ENCODE measurements at places on chromosomes 6 and 20.

GRCh38 chr20:49132995-49133478, 55.1 kb downstream of the STAU1 start:
- DNase-seq = no peak

- DNase-seq = no peak
Measured at GRCh38 chr6:17633465-17634188, 33.5 kb downstream of the FAM8A1 start.

- DNase-seq = no peak
Measured at GRCh38 chr20:8860011-8860495, 208.8 kb upstream of the PLCB4 start.

GRCh38 chr6:5141046-5141445, 55.9 kb downstream of the PPP1R3G start:
- DNase-seq = no peak

DNA sequence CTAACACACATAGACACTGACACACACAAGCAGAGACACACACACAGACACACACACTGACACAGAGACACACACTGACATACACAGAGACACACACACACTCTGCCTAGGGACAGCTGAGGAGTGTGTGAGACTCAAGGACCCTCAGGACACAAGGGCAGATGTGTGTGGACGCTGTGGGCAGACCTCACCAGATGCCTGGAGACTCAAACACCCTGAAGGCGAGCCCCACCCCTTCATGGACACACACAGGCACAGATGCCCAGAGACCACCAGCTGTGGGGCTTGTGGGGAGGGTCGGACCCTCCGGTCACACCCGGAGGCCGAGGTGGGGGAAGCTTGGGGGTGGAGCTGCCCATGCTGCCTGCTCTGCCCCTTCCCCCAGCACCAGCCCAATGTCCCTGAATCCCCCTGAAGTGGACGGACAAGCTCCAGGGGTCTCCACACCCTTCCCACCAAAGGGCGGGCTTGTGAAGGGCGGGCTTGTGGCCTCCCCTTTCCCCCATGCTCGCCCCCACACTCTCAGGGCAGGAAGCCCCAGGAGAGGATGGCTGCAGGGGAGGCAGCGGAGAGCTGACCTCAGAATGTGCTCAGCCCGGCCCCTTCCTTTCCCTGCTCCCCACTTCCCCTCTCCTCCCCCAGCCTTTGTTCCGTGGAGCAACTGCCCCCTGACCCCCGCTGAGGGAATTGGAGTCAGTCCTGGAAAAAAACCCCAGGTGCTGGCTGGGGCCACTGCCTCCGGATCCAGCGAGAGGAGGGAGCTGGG, 13.9 kb upstream of the ABHD16B start:
- no peak for DNase-seq

GRCh38 chr20:16947479-16947878, 199.3 kb downstream of the OTOR start:
- no peak for DNase-seq

GRCh38 chr6:163588220-163588919, 173.9 kb downstream of the QKI start:
- DNase-seq = no peak

GRCh38 chr6:82841309-82841708, 224.3 kb downstream of the UBE3D start:
- no peak for DNase-seq

DNA sequence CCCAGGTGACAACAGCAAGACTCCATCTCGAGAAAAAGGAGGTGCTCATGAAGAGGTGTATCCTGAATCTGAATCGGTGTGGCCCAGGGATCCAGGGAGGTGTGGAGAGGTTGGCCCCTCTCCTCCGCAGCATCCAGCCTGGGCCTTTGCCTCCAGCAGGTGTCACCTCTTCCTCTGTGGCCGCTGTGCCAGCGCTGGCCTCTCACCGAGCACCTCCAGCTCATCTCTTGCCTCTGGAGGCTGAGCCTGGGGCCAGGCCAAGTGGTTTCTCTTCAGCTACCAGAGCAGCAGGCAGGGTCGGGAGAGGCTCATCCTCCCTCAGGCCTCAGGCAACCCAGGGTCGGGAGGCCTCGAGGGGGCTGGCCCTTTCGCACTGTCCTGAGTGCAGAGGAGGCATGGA, 1.2 kb upstream of the COL20A1 start:
- DNase-seq = no peak

DNA sequence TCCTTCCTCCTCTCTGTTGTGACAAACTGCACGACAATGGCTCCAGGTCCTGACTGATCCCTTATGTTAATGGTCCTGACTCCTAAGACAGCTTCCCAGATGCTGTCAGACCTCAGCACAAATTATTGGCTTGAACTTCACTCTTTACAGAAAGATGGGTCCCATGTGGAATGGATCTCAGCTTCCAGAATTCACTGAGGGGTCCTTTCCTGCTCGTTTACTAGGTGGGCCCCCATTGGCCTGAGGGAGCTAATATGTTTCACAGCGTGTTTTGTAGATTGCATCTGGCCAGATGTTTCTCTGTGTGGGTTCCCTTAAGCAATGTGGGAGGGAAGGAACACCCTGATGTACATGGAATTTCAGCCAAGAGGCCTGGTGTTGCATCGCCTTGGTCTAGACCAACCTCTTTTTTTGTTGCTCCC, 826.6 kb downstream of the MAFB start:
- DNase-seq = no peak

- DNase-seq = peak; percentile 33
Measured at GRCh38 chr6:39865011-39865888, 69.0 kb downstream of the MOCS1 start.

- DNase-seq = no peak
Measured at GRCh38 chr20:37291724-37292126, 2.3 kb downstream of the MANBAL start.

DNA sequence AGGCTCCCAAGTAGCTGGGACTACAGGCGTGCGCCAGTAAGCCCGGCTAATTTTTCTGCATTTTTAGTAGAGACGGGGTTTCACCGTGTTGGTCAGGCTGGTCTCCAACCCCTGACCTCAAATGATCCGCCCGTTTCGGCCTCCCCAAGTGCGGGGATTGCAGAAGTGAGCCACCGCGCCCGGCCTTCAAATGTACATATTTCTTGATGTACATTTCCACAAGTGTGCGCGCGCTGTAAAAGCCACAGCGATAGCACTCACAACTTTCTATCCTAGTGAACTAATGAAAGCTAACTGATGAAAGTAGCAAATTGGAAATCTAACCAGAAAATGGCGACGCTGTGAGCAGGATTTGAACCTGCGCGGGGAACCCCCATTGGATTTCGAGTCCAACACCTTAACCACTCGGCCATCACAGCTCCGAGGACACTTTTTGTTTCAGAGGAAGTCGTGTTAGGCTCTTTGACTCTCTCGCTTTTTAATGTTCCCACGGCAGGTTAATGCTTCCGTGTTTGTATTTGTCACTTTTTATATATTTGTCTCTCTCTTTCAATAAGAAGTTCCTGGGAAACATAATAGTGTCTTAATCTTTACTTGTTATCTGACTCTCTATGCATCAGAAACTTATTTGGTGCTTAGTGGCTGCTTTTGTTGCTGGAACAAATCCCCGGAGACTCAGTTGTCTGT, 199.4 kb upstream of the ZNF184 start:
- DNase-seq = peak; percentile 97

- no peak for DNase-seq
Measured at GRCh38 chr20:51412333-51412871, 130.1 kb downstream of the NFATC2 start.

DNA sequence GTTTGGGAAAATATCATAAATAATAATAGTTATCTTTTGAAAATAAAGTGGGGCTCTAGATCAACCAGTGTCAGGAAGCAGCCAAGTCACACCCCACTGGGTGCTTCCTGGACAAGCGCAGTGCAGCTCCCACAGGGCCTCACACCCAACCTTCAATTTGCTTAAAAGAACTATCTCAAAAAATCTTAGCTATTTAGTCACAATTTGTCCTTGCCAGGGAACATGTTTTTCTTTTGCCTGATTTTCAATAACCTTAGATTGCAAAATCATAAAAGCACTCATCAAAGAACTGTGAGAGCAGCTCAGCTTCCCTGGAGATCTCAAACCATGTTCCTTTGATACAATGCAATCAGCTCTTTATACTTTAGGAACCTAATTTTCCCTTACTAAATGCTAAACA, 1.6 kb upstream of the NCOA7 start:
- no peak for DNase-seq
